ENCODE measurements at places on chromosomes 6 and 20. TPM values are rescaled to one million over a fixed set of nuclear protein-coding genes. Genes with fewer than 3 reads are reported as not detected.

The SAMD5 gene
- 8.1 TPM for total RNA-seq

The TAF4 gene
- total RNA-seq: 28.2 TPM

The PRL gene
- total RNA-seq: not detected

The CLPSL2 gene
- total RNA-seq: not detected

The CST5 gene
- total RNA-seq: not detected
